ENCODE measurements at places on chromosomes 16 and 17.

DNA sequence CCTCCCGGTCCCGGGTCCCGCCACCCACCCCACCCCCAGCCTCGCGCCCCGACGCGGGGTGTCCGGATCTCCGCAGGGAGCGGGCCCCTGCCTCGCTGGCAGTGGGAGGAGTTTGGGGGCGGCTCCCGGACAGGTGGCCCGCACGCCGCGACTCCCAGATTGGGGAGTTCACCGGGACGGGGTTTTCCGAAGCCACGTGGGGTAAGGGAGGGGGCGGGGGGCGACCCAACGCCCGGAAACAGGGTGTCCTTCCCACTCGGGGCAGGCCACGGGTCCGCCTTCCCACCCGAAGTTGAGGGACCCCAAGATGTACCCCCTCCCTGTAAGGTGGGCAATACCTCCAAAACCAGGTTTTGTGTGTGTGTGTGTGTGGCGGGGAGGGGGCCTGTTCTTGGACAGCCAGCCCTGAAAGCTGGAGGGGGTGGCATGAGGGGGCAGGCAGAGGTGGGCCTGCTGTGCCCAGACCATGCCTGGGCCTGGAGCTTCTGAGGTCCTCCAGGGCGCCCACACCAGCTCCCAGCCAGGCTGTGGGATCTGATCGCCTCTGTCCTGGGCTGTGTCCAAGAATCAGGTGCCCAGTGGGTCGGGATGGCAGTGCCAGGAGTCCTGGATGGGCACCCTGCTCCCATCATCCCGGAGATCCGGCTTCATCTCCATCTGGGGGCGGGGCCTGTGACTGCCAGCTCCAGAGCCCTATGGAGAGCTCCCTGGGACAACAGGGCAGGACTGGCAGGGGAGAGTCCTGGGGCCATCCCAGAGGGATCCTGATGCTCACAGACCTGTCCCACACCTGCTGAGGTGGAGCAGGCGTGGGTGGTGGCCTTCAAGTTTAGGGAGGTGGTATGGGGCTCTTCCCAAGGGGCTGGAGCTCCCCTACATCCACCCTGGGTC lies 767 bp downstream of the SYNGR2 start:
- peak; percentile 74 for DNase-seq

DNA sequence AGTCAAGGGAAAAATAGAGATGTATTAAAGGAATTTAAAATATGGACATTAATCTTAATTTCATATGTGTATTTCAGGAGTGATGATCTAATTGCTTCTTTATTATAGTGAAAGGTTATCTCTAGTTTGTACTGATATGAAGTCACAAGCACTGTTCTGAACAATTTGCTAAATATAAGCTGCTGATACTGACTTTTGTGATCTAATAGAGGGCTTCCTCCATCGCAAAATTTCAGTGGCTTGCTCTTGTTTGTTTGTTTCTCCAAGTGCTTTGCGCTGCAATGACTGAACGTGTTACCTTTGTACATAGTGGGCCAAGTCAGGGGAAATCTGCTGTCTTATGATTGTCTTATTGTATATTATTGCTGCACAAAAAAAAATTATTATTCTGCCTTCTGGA lies 307.0 kb downstream of the KCNJ2 start:
- no peak for DNase-seq

DNA sequence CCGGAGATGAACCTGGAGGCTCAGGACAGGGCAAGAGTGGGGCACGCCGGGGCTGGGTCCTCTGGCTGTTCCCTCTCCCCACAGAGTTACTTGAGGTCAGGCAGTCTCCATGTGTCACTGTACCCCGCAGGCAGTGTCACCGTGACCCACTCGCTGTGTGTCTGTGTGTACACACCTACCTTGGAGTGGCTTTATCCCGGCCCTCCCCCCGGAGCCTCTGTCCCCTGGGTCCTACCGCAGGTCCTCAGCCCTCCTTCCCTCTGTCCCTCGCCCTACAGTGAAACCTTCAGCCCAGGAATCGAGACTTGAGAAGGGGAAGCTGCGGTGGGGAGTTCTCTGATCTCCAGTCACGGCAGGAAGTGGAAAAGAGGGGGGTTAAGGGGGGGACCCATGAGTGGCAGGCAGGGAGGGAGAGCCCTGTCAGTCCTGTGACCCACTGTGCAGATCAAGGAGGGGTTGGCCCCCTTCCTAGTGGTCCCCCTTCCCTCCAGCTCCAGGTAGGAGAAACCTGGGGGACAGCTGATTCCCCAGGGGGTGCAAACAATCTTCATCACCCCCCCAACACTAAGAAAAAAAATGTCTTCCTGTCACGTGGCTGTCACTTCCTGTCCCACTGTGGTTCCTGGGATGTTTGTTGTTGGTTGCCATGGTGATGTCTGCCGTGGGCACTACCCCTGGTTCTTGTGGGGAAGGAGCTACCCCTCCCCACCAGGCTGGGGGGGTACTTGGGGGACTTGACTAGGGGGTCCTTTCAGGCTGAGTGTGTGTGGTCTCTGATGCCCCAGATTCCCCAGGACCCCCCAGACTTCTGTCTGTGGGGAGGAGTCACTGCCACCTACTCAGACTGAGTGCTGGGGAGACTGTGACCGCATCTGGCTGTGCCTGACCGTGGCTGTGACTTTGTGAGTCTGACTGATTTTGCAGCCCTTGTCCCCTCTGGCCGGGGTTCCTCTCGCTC lies 13.7 kb downstream of the RARA start:
- peak; percentile 87 for DNase-seq

DNA sequence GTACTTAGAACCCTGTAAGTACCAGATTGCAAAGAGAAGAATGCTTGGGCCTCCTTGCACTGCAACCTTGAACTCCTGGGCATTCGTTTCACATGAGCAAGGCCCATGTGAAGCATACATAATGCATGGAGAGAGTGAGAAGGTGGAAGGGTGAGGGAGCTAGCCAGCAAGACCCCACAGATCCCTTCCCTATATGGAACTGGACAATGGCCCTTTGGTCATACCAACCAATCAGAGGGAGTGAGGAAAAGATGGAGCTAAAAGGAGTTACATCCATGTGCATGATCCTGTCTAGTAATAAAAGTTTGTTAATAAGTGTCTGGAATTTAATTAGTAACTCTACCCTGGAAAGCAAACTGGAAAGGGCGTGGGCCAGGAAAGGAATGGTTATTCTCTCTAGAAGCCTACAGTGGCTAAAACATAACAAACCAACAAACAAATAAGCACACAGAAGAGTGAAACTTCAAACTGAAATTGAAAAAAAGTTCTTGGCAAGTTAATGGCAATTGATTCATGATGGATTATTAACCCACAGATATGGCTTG lies 29.6 kb downstream of the DNAH3 start:
- DNase-seq = no peak

- DNase-seq = no peak
Observed at GRCh38 chr17:44982113-44982702, 14.1 kb upstream of the C1QL1 start.

GRCh38 chr17:68260051-68260762 lies 12.4 kb downstream of the AMZ2 start:
- DNase-seq = no peak

GRCh38 chr17:7587420-7588151 lies 2.3 kb downstream of the SOX15 start:
- DNase-seq = peak; percentile 96

- no peak for DNase-seq
Observed at GRCh38 chr17:77212833-77213777, 72.3 kb downstream of the SEC14L1 start.

GRCh38 chr17:28466521-28467048 lies 6.9 kb upstream of the SLC13A2 start:
- DNase-seq = no peak

GRCh38 chr17:79741751-79742588 lies 11.2 kb downstream of the ENPP7 start:
- DNase-seq = peak; percentile 43

DNA sequence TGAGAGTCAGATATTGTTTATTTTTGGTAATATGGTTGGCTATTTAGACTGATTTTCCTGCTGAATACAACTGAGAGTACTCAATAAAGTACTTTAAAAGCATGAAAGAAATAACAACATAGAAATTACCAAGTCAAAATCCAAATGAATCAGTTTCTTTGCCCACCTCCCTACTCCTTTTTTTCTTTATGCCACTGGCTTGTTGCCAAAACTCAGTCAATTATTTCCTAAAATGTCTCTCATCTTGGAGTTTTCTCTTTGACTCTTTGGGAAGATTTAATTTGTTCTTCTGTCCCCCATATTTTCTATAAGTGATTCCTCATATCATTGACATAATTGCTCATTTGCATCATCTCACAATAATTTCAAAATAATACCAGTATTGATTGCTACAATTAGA lies 2.6 kb upstream of the OMG start:
- DNase-seq = no peak

- DNase-seq = no peak
Observed at GRCh38 chr17:27743281-27743885, 56.9 kb downstream of the NOS2 start.

GRCh38 chr17:60598001-60598736 lies 1.8 kb upstream of the PPM1D start:
- no peak for DNase-seq

DNA sequence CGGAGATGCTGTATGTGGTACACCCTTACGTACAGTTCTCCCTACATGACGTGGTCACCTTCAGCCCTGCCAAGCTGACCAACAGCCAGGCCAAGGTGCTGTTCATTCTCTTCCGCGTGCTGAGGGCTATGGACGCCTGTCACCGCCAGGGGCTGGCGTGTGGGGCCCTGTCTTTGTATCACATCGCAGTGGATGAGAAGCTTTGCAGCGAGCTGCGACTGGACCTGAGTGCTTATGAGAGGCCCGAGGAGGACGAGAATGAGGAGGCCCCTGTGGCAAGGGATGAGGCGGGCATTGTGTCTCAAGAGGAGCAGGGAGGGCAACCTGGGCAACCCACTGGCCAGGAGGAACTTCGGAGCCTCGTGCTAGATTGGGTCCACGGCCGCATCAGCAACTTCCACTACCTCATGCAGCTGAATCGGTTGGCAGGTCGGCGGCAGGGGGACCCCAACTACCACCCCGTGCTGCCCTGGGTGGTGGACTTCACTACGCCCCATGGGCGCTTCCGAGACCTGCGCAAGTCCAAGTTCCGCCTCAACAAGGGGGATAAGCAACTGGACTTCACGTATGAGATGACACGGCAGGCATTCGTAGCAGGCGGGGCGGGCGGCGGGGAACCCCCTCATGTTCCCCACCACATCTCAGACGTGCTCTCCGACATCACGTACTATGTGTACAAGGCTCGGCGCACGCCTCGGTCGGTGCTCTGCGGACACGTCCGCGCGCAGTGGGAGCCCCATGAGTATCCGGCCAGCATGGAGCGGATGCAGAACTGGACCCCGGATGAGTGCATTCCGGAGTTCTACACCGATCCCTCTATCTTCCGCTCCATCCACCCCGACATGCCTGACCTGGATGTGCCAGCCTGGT lies 1.4 kb downstream of the WDR81 start:
- no peak for DNase-seq

DNA sequence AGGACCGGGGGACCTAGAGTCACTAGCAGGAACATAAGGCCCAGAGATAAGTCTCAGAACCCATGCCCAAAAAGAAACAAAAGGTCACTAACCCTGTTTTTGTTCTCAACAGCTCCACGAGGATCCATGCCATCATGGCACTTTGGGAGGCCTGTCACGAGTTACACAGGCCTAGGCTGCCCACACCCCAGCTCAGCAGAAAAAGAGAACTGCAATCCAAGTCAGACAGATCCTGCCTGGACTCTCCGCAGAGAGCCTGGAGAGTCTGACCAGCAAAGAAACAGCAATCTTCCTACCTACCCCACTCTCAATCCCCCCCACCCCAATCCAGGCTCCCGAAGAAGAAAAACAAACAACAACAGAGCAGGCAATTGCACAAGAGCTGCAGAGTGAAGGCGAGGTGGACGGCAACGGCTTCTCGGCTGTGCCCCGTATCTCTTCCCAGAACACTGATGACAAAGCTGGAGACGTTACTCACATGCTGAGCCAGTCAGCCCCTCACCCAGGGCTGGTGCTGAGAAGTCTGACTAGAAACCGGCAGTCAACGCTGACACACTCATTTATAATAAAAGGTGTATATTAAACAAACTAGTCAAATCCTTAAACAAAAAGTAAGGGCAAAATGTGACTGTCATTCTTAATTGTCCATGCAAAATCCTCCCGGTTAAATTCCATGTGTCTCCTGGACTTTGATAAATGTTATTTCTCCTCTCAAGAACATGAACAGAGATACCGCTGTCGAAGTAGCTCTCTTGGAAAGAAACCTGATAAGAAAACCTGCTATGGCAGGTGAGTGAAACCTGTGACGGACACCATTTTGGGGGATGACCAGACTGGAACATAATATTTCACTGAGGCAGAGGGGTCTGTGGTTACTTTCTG lies 89.3 kb downstream of the SMG6 start:
- peak; percentile 85 for DNase-seq

- no peak for DNase-seq
Observed at GRCh38 chr17:75087182-75087557, 584 bp upstream of the SLC16A5 start.

DNA sequence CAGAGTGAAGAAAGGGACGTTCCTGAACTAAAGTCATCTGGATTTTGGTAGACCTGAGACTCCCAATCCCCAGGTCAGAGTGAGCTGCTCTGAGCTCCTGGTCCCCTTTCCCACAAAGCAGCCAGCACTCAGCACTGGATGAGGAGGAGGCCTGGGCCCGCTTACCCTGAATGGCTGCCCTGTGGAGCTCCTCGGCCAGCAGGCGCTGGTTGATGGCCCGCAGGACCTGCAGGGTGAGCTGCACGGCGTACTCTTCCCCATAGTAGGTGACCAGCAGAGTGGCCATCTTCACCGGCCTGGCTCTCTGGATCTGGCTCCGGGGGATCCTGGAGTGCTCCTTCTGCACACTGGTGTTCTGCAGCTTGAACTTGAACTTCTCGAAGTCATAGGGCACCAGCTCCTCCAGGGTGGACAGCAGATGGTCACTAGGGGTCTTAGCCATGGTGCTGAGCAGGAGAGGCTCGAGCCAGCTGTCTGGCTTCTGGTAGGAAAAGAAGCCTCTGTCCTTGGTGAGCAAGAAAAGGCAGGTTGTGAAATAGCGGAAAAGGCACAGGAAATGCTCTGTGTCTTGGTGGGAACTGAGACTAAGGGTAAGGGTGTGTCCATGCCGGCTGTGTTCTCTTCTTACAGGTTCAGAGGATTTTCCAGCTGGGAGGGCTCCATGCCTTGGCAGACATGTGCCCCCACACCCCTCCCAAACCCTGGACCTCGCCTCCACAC lies at the start of gene MEFV:
MEFV (minus strand) TSS at position 488 of the 720 bp plus-strand sequence; CDS start at position 442, 46 bp downstream.
- no peak for DNase-seq

- DNase-seq = no peak
Observed at GRCh38 chr17:1123921-1124715, 55.7 kb downstream of the ABR start.

DNA sequence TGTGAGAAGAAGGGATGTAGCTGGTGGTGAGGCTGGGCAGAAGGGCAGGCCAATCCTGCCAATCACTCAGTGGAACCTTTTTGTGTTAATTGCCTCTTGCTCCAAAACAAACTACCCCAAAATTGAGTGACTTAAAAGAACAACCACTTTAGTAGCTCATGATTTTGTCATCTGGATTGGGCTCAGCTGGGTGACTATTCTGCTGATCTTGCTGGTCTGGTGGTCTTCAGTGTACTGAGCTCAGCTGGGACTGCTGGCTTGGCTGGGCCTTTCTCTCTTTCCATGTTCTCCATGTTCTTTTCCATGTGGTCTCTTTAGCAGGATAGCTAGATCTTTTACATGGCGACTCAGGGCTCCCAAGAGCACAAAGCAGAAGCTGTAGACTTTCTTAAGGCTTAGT lies 37.7 kb upstream of the SDK2 start:
- DNase-seq = no peak

GRCh38 chr16:68046106-68046505 lies 23.0 kb downstream of the DUS2 start:
- no peak for DNase-seq

GRCh38 chr16:69599731-69600130 lies 34.0 kb downstream of the NFAT5 start:
- no peak for DNase-seq
